A549 treated with CORT108297 at 1 μM for 4 hours (cell line): ENCODE measurements at places on chromosomes 1 and 21. TPM values are rescaled to one million over a fixed set of nuclear protein-coding genes. Genes with fewer than 3 reads are reported as not detected.

The CFHR4 gene
- not detected in 5 replicates for total RNA-seq

The ADAMTS4 gene
- total RNA-seq = 0.01 TPM in 2 of 5 replicates, not detected in the others

The CRP gene
- not detected in 5 replicates for total RNA-seq

The ADGRL2 gene
- total RNA-seq = 9.2 to 12.2 TPM (median 11.2 TPM) in 5 replicates

The ATP6V1G3 gene
- not detected in 5 replicates for total RNA-seq

The LRRC38 gene
- total RNA-seq = 0.04 TPM in 1 of 5 replicates, not detected in the others

The OR6K3 gene
- not detected in 5 replicates for total RNA-seq

The SLC44A3 gene
- total RNA-seq = 1.2 to 2.1 TPM (median 1.9 TPM) in 5 replicates

The KCNK2 gene
- total RNA-seq = 0.03 to 0.18 TPM (median 0.12 TPM) in 5 replicates

The GALNT2 gene
- 140 to 178 TPM (median 160 TPM) in 5 replicates for total RNA-seq

The CD247 gene
- total RNA-seq = 0.07 to 0.63 TPM (median 0.21 TPM) in 5 replicates

The ATP5PF gene
- total RNA-seq = 201 to 246 TPM (median 217 TPM) in 5 replicates

The ATP5IF1 gene
- total RNA-seq = 154 to 183 TPM (median 166 TPM) in 5 replicates

The PYHIN1 gene
- total RNA-seq = not detected in 5 replicates

The LY9 gene
- 0.06 to 0.10 TPM (median 0.08 TPM) in 5 replicates for total RNA-seq

The CACNA1S gene
- total RNA-seq = 0.01 TPM in 1 of 5 replicates, not detected in the others

The CYP4X1 gene
- 0.04 to 0.07 TPM (median 0.06 TPM) in 3 of 5 replicates, not detected in the others for total RNA-seq

The OR2L13 gene
- total RNA-seq = not detected in 5 replicates

The CNIH3 gene
- total RNA-seq = 0.25 to 0.69 TPM (median 0.56 TPM) in 5 replicates

The TINAGL1 gene
- 0.45 to 0.92 TPM (median 0.72 TPM) in 5 replicates for total RNA-seq

The MAN1C1 gene
- 0.18 to 0.40 TPM (median 0.22 TPM) in 5 replicates for total RNA-seq

The RORC gene
- total RNA-seq = 0.03 to 0.06 TPM (median 0.04 TPM) in 4 of 5 replicates, not detected in the other

The ANGPTL3 gene
- not detected in 5 replicates for total RNA-seq

The KIF14 gene
- 7.8 to 12.7 TPM (median 10.9 TPM) in 5 replicates for total RNA-seq

The OR2T33 gene
- total RNA-seq = not detected in 5 replicates

The TEDDM1 gene
- total RNA-seq = not detected in 5 replicates

The GPR37L1 gene
- total RNA-seq = 0.10 to 0.19 TPM (median 0.16 TPM) in 5 replicates

The ARTN gene
- total RNA-seq = 0.15 to 0.27 TPM (median 0.20 TPM) in 5 replicates

The ZNF670 gene
- 3.1 to 4.4 TPM (median 3.4 TPM) in 5 replicates for total RNA-seq

The ITSN1 gene
- 14.8 to 18.1 TPM (median 17.5 TPM) in 5 replicates for total RNA-seq

The TMPRSS3 gene
- total RNA-seq = 0.14 to 0.42 TPM (median 0.19 TPM) in 5 replicates

The CFHR2 gene
- not detected in 5 replicates for total RNA-seq

The WNT2B gene
- 0.18 to 0.38 TPM (median 0.32 TPM) in 5 replicates for total RNA-seq

The GADD45A gene
- total RNA-seq = 48.1 to 56.6 TPM (median 51.5 TPM) in 5 replicates

The OR2T11 gene
- total RNA-seq = not detected in 5 replicates

The PTPRC gene
- total RNA-seq = not detected in 5 replicates

The FMO1 gene
- total RNA-seq = not detected in 5 replicates

The PRR9 gene
- not detected in 5 replicates for total RNA-seq

The TIE1 gene
- total RNA-seq = not detected in 5 replicates

The AGL gene
- 2.6 to 3.9 TPM (median 3.4 TPM) in 5 replicates for total RNA-seq
